Activated CD4-positive, alpha-beta T cell treated with anti-CD3 and anti-CD28 coated beads for 36 hours (primary cell): ENCODE measurements at places on chromosomes 16 and 17.

- no peak for DNase-seq
Measured at GRCh38 chr16:16048904-16049582, 99.6 kb downstream of the ABCC1 start.

DNA sequence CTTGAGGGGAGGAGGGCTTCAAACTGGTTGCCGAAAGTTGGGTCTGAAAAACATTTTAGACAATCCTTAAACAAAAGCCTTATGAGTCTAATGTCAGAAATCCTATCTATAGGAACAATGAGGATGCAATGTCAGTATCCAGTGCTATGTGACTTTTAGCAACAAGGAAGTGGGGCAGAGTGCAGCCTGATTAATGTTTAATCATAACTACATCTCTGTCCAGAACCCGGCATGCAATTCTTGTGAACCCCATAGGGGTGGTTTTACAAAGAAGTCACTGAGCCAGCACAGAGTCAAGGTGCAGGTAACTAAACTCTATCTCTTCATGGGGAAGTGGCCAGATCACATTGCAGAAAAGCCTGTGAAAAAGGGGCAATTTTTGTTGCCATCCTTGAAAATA is 267.5 kb downstream of the HS3ST4 start:
- DNase-seq, result no peak

GRCh38 chr17:77467521-77467920 is 326.8 kb downstream of the SEC14L1 start:
- DNase-seq, result no peak

- DNase-seq, result peak; percentile 27
Measured at GRCh38 chr17:29674281-29674680, 51.6 kb upstream of the CORO6 start.

- DNase-seq, result no peak
Measured at GRCh38 chr16:67914758-67915495, 16.7 kb downstream of the CTRL start.

DNA sequence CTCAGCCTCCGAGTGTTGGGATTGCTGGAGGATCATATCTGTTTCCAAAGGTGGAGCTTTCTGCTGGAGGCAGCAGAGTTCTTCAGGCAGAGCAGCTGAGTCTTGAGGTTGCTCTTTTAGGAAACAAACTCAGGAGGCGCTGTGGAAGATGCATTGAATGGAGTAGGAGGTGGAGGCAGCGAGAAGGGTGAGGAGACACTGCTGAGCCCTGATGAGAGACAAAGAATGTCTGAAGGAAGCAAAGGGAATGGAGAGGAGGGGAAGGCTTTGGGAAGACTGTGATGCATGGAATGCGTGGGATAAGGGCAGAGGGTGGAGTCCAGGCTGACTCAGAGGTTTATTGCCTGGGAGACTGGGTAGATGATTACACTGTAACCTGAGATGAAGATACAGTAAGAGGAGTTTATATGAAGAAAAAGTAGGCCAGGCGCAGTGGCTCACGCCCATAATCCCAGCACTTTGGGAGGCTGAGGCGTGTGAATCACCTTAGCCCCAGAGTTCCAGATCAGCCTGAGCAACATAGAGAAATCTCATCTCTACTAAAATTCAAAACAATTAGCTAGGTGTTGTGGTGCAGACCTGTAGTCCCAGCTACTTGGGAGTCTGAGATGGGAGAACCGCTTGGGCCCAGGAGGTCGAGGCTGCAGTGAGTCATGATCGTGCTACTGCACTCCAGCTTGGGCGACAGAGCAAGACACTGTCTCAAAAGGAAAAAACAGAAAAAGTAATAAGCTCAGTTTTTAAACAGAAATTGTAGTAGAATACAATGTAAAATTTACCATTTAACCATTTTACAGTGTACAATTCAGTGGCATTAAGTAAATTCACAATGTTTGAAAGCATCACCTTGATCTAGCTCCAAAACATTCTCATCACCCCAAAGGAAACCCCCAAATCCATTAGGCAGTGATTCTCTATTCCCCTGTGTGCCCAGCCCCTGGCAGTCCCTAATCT is 17.8 kb upstream of the TMEM219 start:
- no peak for DNase-seq

GRCh38 chr16:87330646-87331045 is 13.5 kb upstream of the C16orf95 start:
- DNase-seq, result no peak

GRCh38 chr17:34339138-34339770 is 17.0 kb upstream of the CCL13 start:
- DNase-seq, result no peak

DNA sequence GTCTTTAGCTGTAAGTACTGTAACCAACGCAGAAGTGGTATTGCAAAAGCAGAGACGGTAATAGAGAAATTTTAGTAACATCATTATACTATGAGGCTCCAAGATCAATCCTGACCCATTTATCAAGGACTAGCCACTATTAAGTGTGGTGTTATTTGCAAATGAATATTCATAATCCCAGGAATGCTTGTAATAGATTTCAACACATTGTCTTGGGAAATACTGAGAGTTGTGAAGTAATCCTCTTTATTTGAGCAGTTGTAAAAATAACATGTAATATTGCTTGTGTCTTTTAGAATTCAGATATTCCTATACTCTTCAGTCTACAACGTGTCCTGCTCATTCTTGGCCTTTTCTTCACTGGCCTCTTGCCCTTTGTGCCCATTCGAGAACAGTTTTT is 46.4 kb downstream of the GDPD1 start:
- DNase-seq, result no peak
